ENCODE measurements at places on chromosomes 1 and 21. TPM values are rescaled to one million over a fixed set of nuclear protein-coding genes. Genes with fewer than 3 reads are reported as not detected.

CEPT1 gene
- total RNA-seq = 44.5 TPM

DNA sequence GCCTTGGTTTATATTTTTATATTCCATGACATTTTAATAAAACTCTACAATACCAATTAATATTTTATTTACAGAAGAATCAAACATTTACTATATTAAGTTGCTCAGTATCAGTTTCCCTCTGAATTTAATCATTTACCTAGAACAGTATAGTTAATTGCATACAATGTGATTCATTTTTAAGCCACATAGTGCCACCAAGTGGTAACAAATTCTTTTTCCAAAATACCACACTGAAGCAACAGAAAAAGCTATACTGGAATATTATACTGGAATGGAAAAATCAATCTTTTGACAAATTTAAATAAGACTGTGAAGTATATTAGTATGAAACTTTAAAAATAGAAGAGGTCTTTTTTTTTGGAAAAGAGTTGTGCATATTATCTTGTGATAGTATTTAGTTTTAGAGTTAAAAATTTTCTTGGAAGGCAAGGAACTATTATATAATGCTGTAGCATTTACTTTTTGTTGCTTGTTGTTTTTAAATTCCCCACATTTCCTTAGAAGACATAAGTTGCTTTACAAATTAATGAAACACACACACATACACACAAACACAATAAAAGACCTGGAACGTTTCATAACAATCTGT is 57.3 kb downstream of the ZNF644 start:
- no peak for DNase-seq

LRRC71 gene
- total RNA-seq = not detected

GRCh38 chr1:175978476-175978875 is 228.6 kb downstream of the COP1 start:
- no peak for DNase-seq

- no peak for DNase-seq
These were observed 14.6 kb downstream of the HUNK start for GRCh38 chr21:31887391-31887841.

EPHA8 gene
- total RNA-seq = not detected

- DNase-seq = no peak
These were observed 50.7 kb downstream of the UBE2T start for GRCh38 chr1:202291001-202291400.

- DNase-seq = no peak
These were observed 641.0 kb downstream of the PLPP3 start for GRCh38 chr1:55938376-55938850.

RNU1-2 gene
- 1,100 TPM for total RNA-seq

TMEM240 gene
- total RNA-seq = 1.0 TPM

DNA sequence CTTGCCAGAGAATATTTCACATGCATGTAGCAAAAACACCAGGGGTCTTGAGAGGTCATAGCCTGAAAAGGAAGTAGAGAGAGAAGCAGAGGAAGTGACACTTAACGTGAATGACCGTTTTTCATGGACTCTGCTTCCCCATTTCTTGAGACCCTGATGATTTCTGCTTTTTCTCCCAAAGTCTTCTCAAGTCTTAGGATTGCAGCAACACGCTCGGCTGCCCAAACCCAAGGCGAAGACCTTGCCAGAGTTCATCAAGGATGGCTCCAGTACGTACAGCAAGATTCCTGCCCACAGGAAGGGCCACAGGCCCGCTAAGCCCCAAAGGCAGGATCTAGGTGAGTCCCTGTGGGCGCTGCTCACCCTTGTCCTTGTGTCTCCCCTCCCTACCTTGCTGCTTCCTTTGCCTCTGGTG is 12.8 kb downstream of the THEMIS2 start:
- DNase-seq = no peak

S100A9 gene
- not detected for total RNA-seq

- no peak for DNase-seq
These were observed 11.5 kb upstream of the PLD5 start for GRCh38 chr1:242535986-242536385.

- DNase-seq = no peak
These were observed 15.9 kb upstream of the ADAMTS5 start for GRCh38 chr21:26982767-26983166.

- DNase-seq = no peak
These were observed 321.0 kb downstream of the LTN1 start for GRCh38 chr21:28671549-28672195.

CDK18 gene
- total RNA-seq = 3.3 TPM

DNA sequence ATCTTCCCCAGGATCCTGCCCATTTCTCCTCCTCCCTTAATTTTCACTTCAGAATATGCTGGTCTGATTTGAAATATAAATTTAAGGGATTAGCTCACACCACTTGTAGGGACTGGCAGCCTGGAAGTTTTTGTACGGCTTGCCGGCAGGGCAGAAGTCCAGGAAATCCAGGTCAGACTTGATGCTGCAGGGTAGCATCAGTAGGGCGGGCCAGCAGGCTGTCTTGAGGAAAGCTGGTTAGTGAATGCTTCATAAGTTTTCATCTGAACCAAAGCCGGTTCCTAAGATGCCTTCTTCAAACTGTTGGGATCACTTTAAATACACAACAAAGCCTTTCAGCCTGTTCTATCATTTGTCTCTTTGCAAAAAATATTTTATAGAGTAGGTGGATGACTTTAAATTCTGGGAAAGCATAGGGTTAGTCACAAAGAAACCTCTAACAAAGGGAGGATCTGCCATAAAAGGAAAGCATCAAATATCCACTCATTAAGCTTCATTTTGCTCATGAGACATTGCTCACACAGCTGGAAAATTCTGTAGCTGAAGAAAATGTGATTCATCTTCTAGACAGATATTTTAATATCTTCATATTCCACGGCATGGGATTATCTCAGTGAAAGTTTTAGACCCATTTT is 90.7 kb upstream of the GFI1 start:
- DNase-seq = no peak

DNA sequence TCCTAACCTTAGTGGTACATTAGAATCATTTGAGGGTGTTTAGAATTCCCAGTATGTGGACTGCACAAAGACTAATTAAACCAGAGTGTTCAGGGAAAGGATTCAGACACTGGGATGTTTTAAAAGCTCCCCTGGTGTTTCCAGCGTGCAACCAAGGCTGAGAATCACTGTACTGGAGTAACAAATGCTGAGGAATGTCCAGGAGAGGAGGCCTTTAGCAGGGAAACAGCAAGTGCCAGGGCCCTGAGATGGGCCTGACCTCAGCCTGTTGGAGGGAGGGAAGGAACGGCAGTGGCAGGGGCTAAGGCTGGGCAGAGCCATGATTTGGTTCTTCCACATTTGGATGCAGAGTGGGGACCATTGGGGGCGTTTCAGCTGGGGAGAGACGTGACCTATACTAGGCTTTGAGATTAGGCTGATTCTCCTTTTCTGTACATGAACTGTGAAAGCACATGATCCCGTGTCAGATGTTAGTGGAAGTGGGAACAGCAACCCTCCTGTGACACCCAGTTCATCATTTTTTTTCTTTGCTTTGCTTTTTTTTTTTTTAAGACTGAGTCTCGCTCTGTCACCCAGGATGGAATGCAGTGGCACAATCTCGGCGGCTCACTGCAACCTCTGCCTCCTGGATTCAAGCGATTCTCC is 49.3 kb downstream of the KANK4 start:
- DNase-seq = no peak

DNA sequence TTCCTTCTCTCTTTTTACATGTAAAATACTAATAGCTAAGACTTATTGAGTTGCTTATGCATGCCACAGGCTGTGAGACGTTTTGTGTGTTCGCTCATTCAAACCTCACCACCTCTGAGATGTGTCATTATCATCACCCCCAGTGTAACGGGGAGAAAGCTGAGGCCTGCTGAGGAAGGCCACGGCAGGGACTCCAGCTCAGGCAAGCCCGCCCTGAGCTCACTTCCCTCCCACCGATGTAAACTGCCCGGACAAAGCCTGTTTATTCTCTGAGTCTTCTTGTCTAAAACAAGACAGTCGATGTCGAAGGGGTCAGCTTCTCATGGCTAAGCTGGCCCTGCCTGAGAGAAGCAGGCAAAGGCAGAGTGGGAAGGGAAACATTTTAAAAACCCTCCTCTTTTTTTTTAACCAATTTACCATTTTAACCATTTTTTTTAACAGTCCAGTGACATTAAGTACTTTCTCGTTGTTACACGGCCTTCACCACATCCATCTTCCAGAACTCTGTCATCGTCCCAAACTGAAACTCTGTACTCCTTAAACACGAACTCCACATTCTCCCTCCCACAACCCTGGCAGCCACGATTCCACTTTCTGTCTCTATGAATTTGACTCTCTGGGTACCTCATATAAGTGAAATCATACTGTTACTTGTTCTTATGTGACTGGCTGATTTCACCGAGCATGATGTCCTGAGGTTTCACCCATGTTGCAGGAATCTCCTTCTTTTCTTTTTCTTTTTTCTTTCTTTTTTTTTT is 204.8 kb upstream of the GALNT2 start:
- no peak for DNase-seq

DNALI1 gene
- 0.41 TPM for total RNA-seq

CDKN2C gene
- total RNA-seq = 13.7 TPM

DNA sequence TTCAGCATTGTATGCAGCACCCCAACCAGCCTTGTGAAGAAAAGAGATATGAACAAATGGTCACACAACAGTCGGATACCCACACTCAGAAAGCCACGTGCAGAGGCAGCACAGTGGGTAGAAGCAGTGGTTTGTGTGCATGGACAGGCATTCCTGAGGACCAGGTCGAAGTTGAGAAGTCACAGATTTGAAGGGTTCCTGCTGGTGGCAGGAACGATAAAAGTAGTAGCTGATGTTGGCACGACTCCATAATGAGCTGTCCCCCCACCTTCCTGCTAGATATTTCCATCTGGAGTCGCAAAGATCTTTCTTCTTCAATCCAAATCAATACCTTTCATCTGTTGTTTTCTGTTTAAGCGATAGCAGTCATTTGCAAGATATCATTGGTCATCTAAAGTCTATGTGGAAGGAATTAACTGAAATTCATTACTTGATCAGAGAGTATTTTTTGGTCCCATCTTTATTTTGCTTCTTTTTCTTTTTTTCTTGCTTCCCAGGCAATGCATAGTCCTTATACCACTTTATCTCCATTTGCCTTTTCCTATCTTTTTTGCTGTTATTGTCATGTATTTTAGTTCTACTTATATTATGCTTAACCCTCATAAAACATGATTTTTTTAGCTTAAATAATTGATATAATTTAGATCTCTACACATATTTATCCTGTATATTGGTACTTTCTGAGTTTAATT is 176.4 kb downstream of the DHRS3 start:
- DNase-seq = no peak

- no peak for DNase-seq
These were observed 37.8 kb downstream of the GABPB2 start for GRCh38 chr1:151108331-151108730.

DNA sequence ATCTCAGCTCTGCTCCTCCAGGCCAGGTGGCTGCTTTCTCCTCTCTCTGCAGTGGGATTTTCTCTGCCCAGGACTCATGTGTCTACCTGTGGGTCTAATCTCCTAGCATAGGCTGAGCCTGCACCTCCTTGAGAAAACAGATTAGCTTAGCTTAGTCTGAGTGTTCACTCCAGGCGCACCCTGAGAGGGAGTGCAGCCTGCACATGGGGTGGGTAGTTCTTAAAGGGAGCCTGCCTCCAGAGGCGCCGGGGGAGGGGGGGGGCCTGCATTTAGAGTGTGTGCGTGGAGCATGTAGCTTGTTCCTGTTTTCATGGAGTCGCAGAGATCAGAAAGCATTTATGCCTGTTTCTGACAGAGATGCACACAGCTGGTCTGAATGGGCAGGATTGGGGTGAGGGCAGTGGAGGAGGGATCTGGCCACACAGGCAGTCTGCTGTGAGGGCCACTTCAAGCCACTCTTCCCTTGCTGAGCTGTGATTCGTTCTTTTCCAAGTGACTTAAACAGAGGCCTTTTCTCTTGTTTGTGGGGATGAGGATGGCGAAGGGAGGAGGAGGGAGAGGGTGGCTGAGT is 45.2 kb downstream of the GALNT2 start:
- DNase-seq = no peak

FMOD gene
- total RNA-seq = 1.00 TPM

IQGAP3 gene
- total RNA-seq = 22.5 TPM

S100A1 gene
- total RNA-seq = not detected

DNA sequence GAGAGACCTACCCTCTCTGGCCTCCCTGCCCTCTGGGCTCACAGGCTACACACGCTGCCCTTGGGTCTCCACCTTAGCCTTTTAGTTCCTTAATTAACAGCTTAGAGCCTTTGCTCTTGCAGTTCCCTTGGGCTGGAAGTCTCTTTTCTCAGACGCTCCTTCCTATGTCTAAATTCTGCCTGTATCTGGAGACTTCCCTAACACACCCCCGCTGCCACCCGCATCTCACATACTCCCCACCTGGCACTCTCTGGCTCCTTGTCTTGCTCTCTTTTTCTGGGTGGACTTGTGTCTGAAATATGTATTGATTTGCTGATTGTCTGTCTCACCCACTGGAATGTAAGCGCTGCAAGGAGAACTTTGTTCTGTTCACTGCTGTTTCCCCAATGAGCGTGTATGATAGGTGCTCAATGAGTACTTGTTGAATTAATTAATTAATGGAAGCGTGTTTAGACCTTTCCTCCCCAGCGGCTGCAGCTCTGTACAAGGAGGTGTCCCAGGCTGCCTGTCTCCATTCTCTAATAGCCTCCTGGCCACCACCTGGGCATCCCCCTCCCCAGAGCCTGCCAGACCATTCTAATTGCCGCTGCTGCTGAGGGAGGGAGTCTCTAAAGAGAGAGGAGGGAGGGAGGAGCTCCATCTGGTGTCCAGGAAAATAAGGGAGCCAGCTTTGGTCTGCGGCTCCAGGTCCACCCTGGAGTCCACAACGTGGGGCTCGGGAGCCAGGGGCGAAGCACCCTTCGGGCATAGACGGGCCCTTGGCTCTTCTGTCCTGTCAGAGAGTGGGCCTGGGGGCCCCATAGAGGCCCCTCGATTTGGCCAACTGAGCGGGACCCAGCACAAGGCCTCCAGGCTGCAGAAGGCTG is 95.4 kb downstream of the RNF220 start:
- DNase-seq = no peak
